ENCODE measurements at places on chromosomes 1 and 21. TPM values are rescaled to one million over a fixed set of nuclear protein-coding genes. Genes with fewer than 3 reads are reported as not detected.

MSH4 gene
- total RNA-seq: 0.24 TPM

TEDDM1 gene
- not detected for total RNA-seq

VWA1 gene
- total RNA-seq: 21.9 TPM

CYP4X1 gene
- 3.6 TPM for total RNA-seq

AQP10 gene
- not detected for total RNA-seq

ISG20L2 gene
- 50.9 TPM for total RNA-seq

UBE2U gene
- total RNA-seq: not detected

IGSF21 gene
- 15.6 TPM for total RNA-seq

TMCO4 gene
- total RNA-seq: 6.9 TPM

PRDM16 gene
- total RNA-seq: 0.66 TPM

FAM72B gene
- 15.0 TPM for total RNA-seq

GDAP2 gene
- total RNA-seq: 28.0 TPM

FABP3 gene
- 19.3 TPM for total RNA-seq

TSEN15 gene
- total RNA-seq: 61.0 TPM

PDE4B gene
- 25.6 TPM for total RNA-seq

Measured in GM23338 (cell line).